ENCODE measurements at places on chromosomes 13 and 19. TPM values are rescaled to one million over a fixed set of nuclear protein-coding genes. Genes with fewer than 3 reads are reported as not detected.

DNA sequence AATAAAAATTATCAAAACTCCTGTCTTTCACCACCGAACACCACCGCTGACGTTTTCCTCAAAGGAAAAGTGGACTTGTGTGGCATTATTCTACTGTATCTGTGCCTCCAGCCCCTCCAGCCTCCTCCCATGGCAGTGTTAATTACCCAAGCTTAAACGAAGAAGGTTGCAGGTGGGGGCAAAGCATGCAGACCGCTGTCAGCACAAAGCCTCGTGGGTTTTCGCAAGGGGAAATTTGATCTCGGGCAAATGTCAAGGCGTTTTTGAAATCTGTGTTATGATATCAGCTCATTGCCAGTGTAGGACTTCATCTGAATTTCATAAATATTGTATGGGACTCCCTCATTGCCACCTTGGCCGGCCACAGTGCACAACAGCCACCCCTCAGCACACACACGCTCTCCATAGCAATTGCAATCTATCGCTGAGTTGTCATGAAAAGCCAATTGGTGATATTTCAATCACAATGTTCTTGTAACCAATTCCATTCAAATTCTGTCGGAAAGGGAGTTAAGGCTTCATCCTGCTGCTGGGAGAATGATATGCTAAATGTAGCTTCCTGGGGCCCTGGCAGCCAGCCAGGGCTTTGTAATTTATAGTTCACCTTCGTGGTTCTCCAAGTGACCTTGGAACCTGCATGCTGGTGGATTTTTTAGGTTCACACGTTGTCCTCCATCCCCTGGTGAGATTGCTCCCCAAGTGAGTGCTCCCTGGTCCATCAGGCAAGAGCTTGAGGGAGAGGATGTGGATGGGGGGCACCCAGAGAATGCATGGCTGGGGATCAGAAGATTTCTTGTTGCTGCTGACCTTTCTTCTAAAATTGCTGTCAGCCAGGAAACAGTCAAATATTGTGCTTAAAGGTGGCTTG is 16.6 kb downstream of the CHST8 start:
- no peak for DNase-seq

DNA sequence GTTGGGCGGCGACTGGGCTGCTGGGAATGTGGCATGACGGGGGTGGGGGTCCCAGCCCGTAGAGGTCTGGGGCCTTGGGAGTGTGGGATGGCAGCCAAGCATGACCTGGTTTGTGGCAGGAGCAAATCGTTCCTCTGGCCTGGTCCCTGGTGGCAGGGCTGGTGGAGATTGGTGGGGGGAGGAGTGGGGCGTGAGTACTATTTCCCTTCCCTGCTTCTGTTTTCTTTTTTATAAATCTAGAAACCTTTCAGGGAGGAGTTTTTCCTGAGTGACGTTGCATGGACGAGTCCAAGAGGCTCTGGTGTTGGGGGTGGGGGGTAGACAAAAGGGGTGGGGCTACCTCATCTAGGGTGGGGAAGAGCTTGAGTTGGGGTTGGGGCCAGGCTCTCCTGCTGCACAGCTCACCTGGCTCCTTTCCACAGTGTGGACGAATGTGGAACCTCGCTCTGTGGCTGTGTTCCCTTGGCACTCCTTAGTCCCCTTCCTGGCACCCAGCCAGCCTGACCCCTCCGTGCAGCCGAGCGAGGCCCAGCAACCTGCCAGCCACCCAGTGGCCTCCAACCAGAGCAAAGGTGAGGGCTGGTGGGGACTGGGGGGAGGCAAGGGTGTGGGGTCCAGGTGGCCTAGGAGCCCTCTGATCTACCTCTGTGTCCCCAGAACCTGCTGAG is 15.4 kb upstream of the PRR19 start:
- peak; percentile 54 for DNase-seq

CADM4 gene
- total RNA-seq = 12.3 TPM

ZNF285 gene
- total RNA-seq = 5.0 TPM

DNA sequence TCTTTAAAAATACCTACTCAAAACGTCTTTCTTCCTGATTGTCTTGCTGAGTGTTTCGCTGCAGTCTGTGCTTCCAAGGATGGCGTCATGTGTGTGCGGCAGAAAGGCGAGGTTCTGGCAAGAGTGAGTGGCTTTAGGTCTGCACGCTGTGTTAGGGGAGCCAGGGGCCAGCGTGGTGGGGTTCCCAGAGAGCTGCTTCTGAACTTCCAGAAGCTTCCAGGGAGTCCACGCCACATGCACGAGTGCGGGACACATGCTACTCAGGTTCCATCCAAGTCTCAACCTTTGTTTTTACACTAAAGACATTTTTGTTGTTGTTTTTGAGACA is 67.9 kb downstream of the ATP11A start:
- DNase-seq = no peak

DNA sequence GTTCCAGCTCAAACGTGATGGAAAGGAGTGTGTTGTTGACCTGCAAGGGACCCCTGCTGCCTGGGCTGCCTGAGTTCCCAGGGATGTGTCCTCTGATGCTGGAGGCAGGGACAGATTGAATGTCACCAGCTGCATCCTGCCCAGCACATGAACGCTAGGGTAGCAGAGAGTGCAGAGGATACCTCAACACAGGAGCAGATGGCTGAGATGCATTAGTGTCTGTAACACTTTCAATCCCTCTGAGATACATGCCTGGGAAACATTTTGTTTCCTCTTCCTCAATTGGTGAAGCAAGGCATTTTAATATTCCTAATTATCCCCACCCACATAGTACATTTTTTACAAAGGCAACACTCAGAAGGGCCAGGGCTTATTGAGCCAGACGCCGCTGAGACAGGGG is 106.4 kb upstream of the UBL3 start:
- DNase-seq = no peak

- no peak for DNase-seq
Observed at GRCh38 chr13:104404325-104404724, 1338.1 kb upstream of the SLC10A2 start.

GRCh38 chr19:17091758-17092333 is 16.3 kb downstream of the MYO9B start:
- DNase-seq = peak; percentile 57

DNA sequence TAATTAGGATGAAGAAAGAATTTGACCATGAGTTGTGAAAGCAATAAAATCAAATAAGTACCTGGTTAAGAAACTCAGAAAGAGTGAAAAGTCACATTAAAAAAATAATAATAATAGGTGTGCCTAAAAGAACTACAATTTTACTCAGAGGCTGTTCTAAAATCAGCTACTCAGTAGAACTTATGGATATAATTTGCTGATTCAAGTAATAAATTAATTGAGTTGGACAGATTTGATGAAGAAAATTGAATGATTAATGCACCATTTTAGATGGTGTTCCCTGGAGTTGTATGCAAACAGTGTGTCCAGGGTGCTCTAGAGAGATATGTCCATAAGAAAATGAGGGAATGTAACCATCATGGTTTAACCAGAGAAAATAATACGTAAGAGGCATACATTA is 2852.5 kb downstream of the PCDH9 start:
- no peak for DNase-seq

ATF5 gene
- total RNA-seq = 7.8 TPM

- DNase-seq = no peak
Observed at GRCh38 chr19:8017808-8018207, 12.4 kb upstream of the ELAVL1 start.

DNA sequence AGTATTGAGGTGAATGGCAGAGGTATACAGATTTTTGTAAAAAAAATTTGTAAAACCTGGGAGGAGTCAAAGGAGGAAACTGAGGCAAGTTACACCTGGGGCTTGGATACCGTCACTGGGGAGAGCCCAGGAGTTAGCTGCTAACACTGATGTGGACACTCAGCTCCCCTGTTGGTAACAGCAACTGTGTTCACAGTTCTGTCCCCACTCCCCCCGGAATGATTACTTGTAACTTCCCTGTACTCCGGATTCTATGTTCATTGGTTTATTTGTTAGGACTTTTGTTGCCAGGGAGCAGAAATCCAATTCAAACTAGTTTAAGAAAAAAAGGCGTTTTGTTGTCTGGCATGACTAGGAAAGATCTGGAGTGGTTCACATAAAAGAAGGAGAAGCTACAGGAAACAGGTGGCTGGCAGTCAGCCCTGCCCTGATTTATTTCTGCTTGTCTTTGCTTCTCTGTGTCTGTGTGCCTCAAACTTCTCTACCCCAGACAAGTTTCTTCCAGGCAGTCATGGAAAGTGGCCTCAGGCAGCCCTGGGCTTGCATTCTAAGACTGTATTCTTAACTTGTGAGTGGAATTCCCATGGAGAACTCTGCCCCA is 2.3 kb upstream of the GPR12 start:
- no peak for DNase-seq

DNA sequence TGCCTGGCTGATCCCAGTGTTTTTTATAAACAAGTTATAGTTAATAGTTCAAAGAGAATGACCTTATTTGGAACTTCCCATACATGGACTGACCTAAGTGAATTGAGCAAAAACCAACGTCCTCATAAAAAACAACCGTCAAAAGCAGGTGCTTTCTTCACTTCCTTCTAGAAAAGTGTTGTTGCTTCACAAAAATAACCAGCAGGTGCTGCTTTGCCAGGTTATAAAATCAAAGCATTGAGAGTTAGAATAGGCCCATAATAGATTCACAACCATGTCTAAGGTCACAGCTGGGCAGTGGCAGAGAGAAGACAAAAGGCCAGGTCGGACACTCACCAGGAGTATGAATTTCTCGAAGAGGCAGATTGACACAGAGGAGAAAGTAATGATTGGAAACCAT is 9.5 kb downstream of the RUBCNL start:
- DNase-seq = no peak

DNA sequence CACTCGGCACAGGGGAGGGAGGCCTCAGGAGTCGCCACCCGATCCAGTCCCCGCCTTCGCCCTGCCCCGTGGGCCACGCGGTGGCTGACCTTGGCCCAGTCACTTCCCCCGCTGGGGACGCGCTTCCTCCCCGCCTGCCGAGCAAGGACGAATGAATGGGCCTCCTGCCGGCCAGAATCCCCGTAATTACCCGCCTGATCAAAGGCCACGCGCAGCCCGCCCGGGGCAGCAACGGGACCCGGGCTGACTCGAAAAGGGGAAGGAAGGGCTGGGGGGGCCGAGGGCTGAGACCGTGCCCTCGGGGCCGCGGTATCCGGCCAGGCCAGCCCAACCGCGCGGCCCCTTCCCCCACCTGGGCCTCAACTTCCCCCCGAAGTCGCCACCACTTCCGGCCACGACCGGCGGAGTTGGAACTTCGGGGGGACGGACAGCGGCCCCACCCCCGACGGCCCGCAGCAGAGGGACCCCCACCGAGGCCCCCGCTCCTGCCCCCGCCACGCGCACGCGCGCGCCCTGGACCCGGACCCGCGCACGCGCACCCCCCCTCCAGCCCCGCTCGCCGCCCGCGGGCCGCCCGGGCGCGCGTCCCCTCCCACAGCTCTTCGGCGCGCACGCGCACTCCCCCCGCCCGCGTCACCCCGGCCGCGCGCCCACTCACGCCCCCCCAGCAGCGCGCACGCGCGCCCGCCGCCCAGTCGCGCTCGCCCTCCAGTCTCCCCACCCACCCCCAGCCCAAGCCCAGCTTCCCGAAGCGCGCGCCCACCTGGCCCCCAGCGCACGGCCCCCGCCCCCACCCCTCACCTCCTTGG is 520 bp downstream of the ZNF787 start:
- DNase-seq = peak; percentile 83

SULT2A1 gene
- not detected for total RNA-seq

DNA sequence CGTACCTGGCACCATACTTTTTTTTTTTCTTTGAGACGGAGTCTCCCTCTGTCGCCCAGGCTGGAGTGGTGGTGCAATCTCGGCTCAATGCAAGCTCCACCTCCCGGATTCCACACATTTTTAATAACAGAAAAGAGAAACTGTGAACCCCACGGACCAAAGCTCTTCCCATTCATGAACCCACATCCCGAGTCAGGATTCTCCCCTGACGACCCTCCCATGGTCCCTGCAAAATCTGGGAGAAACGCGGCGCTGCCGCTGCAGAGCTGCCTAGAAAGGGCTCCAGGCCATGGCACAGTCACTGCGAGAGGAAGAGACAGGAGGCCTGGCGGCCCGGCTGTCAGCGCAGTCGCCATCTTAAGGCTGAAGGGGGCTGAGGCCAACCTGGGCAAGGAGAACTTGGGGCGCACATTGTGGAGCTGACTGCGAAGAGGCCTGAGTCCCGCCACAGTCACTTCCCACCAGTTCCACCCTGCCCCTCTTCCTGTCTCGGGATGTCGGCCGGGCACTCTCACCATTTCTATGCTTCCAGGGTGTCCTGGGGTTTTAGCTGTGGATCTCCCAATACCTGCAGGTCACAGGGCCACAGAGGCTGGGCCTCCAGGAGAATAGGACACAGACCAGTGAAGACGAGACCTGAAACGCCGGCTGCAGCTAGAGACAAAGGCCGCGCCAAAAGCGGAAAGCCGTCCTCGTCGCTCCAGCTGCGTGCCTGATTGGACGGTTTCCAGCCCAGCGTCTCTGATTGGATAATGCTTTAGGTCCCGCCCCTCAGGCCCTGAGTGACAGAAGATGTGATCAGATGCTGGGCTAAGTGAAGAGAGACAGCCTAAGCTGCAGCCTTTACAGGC is 71.0 kb downstream of the ZNF486 start:
- peak; percentile 93 for DNase-seq

DNA sequence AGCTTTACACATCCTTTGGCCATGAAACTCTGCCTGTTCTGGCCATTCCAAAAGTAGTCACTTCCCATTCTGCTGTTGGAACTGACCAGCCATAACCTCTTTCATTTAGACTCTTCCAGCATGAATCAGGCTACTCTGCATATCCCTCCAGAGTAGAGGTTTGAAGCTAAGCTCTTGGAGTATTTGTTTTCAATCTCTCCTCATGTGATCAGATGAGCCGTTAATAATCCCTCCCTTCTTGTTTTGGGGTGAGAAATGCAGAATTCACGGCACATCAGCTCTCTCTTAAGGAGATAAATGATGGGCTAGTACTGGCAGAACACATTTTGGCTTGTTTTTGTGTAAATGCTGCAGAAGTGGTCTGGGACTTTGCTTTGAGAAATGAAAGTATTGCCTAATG is 519.9 kb downstream of the PCDH17 start:
- no peak for DNase-seq

- no peak for DNase-seq
Observed at GRCh38 chr13:38386421-38386820, 36.8 kb downstream of the UFM1 start.

DNA sequence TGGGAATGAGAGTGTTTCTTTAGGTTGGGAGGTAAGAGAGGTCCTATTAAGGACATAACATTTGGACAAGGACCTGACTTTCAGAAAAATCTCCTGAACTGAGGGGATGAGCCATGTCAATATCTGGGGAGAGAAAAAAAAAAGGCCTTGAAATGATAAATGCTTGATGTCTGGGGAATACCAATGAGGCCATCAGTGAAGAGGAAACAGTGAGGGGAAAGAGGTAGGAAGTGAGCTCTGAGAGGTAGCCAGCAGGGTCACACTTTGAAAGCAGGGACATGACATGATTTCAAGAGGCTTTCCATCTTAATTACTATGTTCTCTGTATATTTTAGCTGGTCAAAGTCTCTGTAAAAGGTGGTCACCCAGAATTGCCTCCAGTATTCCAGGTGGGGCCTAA is 9.9 kb upstream of the UBE2L5 start:
- DNase-seq = no peak

FCER2 gene
- not detected for total RNA-seq

DNA sequence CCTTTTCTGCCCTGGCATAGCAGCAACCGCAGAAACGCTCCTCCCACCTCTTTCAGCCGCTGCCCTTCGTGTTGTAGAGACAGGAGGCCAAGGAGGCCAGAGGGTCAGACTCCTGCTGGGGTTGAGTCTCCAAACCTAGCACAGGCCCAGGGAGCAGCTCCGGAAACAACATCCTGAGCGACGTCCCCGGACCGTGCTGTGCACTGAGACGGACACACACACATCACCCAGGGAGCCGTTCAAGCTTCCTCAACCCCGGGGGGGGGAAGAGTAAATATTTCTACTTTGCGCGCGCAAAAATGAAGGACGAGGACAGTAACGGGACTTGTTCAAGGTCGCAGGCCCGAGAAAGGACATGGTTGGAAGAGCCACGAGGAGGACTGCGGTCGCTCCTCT is 657 bp downstream of the ZNF550 start:
- DNase-seq = peak; percentile 14

KLHL1 gene
- total RNA-seq = not detected

Measured in heart right ventricle (tissue), 16 donors.